Lung (tissue), 17 donors: ENCODE measurements at places on chromosomes 4 and X. TPM values are rescaled to one million over a fixed set of nuclear protein-coding genes. Genes with fewer than 3 reads are reported as not detected.

KCND1 gene
- total RNA-seq, result 1.7 TPM

- H3K27ac ChIP-seq, result no peak overlapping the region
- H3K27me3 ChIP-seq, result no peaks in the 10 kb centered on the region
- H3K4me3 ChIP-seq, result no peak overlapping the region
- no peak for DNase-seq
Measured at GRCh38 chr4:103948244-103949018, 228.6 kb upstream of the TACR3 start.

TMEM154 gene
- 10.2 TPM for total RNA-seq

GRCh38 chr4:111977419-111977965 lies 167.8 kb upstream of the FAM241A start:
- no peaks in the 10 kb centered on the region for H3K4me1 ChIP-seq
- DNase-seq, result no peak
- no peak overlapping the region for H3K4me3 ChIP-seq
- no peaks in the 10 kb centered on the region for H3K27me3 ChIP-seq

- no peak overlapping the region for H3K27ac ChIP-seq
- H3K36me3 ChIP-seq, result peaks cover 5% of the 10 kb centered on the region
- peaks cover 12% of the 10 kb centered on the region for H3K27me3 ChIP-seq
- no peaks in the 10 kb centered on the region for H3K4me1 ChIP-seq
Measured at GRCh38 chrX:14017399-14017798, 12.3 kb downstream of the GEMIN8 start.

DNA sequence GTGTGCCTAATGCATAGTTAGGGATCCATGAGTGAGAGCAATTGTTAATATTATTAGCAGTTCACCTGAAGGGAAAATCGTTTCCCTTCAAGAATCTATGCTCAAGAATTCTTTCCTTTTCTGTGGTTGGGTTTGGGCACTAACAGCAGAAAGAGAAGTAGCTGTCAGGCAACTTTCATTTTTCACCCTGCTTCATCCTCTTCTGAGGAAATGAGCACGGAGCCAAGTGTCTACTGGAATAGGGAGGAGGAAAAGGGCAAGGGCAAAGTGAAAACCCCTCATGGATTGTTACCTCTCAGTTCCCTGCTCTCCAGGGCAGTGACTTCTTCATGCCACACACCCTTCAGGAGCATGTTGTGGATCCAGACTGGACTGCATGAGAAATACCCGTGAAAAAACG lies 2.6 kb upstream of the HPGDS start:
- H3K4me3 ChIP-seq, result no peak overlapping the region
- no peaks in the 10 kb centered on the region for H3K4me1 ChIP-seq
- DNase-seq, result no peak
- no peaks in the 10 kb centered on the region for H3K36me3 ChIP-seq

DNA sequence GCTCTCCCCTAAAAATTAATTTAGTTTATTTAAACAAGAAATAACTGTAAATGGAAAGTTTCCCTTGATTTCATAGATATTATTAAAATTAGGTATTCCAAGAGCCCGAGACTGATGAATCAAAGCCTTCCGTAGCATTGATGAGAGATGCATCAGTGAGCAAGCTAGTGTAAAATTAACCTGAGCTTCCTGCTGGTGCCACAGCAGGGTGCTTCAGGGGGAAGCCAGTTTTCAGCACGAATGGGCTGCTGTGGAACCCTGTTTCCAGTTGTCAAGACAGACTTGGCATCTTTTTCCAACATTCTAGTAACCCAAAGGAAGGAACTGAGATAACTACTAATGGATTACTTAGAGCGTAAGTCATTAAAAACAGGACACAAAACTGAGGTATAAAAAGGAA lies 221.7 kb downstream of the RBMX2 start:
- peaks cover 14% of the 10 kb centered on the region for H3K27me3 ChIP-seq
- no peaks in the 10 kb centered on the region for H3K4me1 ChIP-seq
- no peak overlapping the region for H3K27ac ChIP-seq

GRCh38 chr4:17063888-17064287 lies 165.4 kb upstream of the LDB2 start:
- H3K27me3 ChIP-seq, result peaks cover 31% of the 10 kb centered on the region
- no peaks in the 10 kb centered on the region for H3K4me1 ChIP-seq
- H3K4me3 ChIP-seq, result no peak overlapping the region
- no peaks in the 10 kb centered on the region for H3K36me3 ChIP-seq
- DNase-seq, result no peak
- no peak overlapping the region for H3K27ac ChIP-seq

CHIC1 gene
- total RNA-seq, result 6.7 TPM

GRCh38 chrX:40007131-40007755 lies 90.5 kb downstream of the BCOR start:
- DNase-seq, result no peak
- H3K4me1 ChIP-seq, result no peaks in the 10 kb centered on the region
- H3K27ac ChIP-seq, result no peak overlapping the region
- H3K4me3 ChIP-seq, result no peak overlapping the region

NUDT10 gene
- 5.9 TPM for total RNA-seq

HSFX4 gene
- not detected for total RNA-seq

DNA sequence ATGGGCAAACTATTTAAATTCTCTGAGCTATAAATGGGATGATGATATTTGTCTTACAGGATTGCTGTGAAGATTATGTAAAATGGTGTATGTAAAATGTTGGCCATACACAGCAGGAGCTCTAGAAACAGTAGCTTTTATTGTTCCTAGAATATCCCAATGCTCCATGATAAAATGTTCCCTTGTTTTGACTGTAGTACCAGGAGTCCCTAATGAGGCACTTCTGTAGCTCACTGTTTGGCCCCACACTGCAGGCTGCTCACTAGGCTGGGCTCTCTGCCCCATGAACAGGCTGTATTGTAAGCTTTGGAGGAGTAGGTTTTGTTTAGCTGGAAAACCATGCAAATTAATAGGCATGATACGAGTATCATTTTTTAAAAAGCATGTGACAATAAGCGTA lies 3.3 kb upstream of the FGA start:
- DNase-seq, result no peak
- H3K4me1 ChIP-seq, result no peaks in the 10 kb centered on the region
- no peaks in the 10 kb centered on the region for H3K36me3 ChIP-seq
- no peak overlapping the region for H3K4me3 ChIP-seq

- DNase-seq, result peak; percentile 52
- H3K27ac ChIP-seq, result peak overlapping the region; percentile 11
- peaks cover 9% of the 10 kb centered on the region for H3K4me1 ChIP-seq
- H3K4me3 ChIP-seq, result no peak overlapping the region
- H3K36me3 ChIP-seq, result no peaks in the 10 kb centered on the region
Measured at GRCh38 chrX:40146262-40147125, 48.7 kb upstream of the BCOR start.

DNA sequence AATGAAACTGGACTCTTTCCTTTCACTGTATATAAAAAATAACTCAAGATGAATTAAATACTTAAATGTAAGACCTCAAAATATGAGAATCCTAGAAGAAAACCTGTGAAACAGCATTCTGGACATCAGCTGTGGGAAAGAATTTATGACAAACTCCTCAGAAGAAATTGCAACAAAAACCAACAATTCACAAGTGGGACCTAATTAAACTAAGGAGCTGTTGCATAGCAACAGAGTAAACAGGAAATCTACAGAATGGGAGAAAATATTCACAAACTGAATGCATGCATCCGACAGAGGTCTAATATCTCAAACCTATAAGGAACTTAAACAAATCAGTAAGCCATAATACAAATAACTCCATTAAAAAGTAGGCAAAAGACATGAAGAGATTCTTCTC lies 851.7 kb upstream of the PCDH10 start:
- no peak overlapping the region for H3K27ac ChIP-seq
- no peak for DNase-seq
- H3K36me3 ChIP-seq, result no peaks in the 10 kb centered on the region
- H3K4me1 ChIP-seq, result no peaks in the 10 kb centered on the region
- H3K27me3 ChIP-seq, result no peaks in the 10 kb centered on the region
- no peak overlapping the region for H3K4me3 ChIP-seq
